NCI-H2227 treated with DMSO at 0.1 percent for 48 hours (cell line): ENCODE measurements at places on chromosomes 4 and X.

DNA sequence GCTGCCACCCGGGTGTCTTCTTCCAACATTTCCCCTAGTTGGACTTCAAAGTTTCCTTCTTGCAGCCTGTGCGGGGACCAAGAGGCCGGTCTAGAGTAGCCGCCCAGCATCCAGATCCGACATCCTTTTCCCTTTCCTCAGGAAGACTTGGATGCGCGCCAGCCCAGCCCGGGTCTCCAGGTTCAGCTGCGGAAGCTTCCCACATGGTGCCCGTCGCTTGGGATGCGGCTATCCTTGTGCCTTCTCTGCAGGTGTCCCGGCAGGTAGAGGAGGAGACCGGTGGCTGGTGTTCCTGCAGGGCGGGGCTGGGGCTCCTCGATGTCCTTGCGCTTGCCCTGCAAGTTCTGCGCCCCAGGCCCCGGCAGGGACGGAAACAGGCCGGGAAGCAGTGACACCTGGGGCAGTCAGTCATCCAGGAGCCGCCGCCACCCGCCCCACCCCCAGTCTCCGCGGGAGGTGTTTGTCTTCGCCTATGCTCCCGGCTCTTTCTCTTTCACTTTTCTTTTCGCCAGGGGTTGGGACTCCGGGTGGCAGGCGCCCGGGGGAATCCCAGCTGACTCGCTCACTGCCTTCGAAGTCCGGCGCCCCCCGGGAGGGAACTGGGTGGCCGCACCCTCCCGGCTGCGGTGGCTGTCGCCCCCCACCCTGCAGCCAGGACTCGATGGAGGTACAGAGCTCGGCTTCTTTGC is at the start of gene IL15:
Gene IL15 (plus strand): TSS at position 502 of the 689 bp plus-strand sequence. CDS start 82,882 bp downstream, outside the sequence.
- no peak for DNase-seq

GRCh38 chr4:42501624-42502401 is 104.5 kb downstream of the SHISA3 start:
- peak; percentile 41 for DNase-seq

GRCh38 chr4:129193357-129194100 is 97.6 kb downstream of the C4orf33 start:
- no peak for DNase-seq

GRCh38 chrX:31266203-31267076 is 194.6 kb upstream of the FTHL17 start:
- DNase-seq: no peak

GRCh38 chr4:8220661-8221450 is 21.8 kb downstream of the SH3TC1 start:
- DNase-seq: no peak

GRCh38 chrX:65196758-65197360 is 220.6 kb upstream of the ZC4H2 start:
- no peak for DNase-seq

- no peak for DNase-seq
Measured at GRCh38 chrX:53716328-53717088, 30.0 kb upstream of the HUWE1 start.

DNA sequence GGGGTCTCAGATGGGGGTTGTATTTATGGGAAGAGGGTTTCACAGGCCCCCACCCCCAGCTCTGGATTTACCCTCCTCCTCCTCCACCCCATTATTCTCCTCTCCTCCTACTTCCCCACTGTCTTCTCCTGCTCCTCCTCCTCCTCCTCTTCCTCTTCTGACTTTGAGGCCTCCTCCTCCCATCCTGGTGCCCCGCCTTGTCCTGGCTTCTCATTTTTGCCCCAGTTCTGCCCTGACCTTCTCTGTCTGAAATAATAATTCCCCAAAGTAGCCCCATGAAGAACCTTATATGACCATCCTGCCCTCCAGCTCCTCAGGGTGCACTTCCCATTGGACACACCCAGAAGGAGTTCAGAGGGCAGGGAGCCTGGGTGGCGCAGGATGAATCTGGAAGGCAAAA is 351.4 kb upstream of the GATB start:
- DNase-seq: no peak

- DNase-seq: peak; percentile 26
Measured at GRCh38 chrX:71910986-71911730, 513 bp downstream of the NHSL2 start.

DNA sequence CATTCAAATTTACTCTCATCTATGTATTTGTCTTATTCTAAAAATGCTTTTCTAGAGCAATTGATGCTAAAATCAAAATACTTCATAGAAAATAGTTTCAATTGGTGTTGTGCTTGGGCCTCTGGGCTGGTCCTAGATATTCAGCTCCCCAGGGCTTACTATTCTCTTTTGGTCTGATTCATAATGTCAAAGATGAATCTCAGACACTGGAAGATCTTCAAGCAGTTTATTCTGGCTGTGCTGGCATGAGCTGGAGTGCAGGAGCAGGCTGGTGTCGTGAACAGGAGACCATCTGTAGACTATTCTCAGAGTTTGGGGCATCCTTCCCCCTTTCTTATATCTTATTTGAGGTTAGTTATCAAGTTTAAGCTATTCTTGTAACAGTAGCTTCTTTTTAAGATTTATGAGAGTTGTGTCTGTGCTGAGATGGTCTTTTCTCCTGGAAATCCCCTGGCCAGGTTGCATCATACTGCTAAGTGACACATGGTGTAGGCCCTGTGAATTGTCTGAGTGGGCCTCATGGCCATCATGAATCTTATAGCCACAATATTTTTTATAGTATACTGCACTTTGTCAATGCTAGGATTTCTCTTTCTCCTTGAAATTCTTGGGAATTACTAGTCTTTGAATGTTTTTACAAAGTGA is 1624.0 kb upstream of the IGFBP7 start:
- DNase-seq: no peak

GRCh38 chr4:142238589-142238988 is 602.2 kb downstream of the IL15 start:
- DNase-seq: no peak

GRCh38 chr4:134343656-134344055 is 142.1 kb upstream of the PABPC4L start:
- DNase-seq: no peak

GRCh38 chr4:99324979-99325378 is 3.8 kb upstream of the ADH1B start:
- no peak for DNase-seq

- no peak for DNase-seq
Measured at GRCh38 chr4:48334236-48334635, 7.1 kb upstream of the SLAIN2 start.

DNA sequence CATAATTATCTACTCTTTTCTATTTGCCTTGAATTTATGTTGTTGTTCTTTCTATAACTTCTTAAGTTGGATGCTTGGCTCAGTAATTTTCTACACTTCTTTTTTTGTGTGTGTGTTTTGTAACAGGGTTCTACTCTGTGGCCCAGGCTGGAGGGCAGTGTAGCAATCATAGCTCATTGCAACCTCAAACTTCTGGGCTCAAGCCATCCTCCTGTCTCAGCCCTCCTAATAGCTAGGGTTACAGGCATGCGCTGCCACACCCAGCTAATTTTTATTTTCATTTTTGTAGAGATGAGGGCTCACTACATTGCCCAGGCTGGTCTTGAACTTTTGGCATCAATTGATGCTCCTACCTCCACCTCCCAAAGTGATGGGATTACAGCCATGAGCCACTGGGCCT is 20.7 kb upstream of the UCHL1 start:
- DNase-seq: no peak

DNA sequence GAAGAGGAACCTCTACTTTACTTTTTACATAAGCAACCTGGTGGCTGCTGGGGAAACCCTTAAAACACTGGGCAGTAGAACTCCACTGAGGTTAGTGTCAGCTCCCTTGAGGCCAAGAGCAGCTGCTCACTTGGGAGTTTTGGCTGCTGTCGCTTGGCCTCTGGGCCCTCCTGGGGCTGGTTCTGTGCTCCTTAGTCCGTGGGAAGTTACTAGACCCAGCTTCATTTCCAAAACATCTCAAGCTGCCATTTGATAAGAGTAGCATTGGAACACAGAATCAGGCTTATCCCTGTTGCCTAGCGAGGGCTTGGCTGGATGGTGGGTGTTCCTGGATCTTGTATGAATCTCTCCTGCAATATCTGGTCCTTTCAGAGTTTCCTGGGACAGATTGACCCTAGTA is 26.1 kb downstream of the RNF4 start:
- DNase-seq: no peak

GRCh38 chrX:17697191-17697590 is 40.1 kb upstream of the SCML1 start:
- DNase-seq: no peak

DNA sequence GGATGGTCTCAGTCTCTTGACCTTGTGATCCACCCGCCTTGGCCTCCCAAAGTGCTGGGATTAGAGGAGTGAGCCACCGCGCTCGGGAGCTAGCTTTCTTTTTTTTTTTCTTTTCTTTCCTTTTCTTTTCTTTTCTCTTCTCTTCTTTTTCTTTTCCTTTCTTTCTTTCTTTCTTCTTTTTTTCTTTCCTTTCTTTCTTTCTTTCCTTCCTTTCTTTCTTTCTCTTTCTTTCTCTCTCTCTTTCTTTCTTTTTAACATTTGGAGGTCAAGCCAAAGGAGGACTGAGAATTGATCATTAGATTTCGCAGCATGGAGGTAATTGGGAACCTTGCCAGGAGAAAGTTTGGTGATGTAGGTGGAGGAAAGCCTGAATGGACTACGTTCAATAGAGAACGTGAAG is 67.4 kb downstream of the LARP7 start:
- DNase-seq: no peak

DNA sequence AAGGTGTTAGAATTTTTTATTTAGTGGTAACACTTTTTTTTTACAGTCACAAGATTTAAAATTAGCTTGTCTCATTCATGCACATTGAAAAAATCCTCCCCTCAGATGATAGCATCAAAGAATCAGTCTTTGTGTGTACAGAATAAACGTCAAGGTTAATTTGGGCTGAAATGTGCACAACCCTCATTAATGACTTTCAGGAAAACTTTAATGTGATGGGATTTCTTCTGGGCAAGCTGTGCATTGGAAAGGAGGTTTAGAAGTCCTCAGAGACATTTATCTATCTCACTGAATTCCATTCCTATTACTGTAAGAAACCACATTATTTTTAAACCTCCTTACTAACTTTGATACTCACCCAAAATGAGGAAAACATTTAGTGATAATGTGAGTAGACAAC is 88.2 kb upstream of the TECRL start:
- DNase-seq: no peak

- DNase-seq: no peak
Measured at GRCh38 chr4:44493924-44494323, 45.3 kb upstream of the KCTD8 start.

GRCh38 chrX:1903236-1903935 is 288.5 kb downstream of the ASMT start:
- no peak for DNase-seq

GRCh38 chr4:89121387-89122068 is 10.2 kb downstream of the TIGD2 start:
- DNase-seq: no peak

- no peak for DNase-seq
Measured at GRCh38 chr4:5722328-5722727, 11.3 kb downstream of the EVC start.
